ENCODE measurements at places on chromosomes 11 and 22.

DNA sequence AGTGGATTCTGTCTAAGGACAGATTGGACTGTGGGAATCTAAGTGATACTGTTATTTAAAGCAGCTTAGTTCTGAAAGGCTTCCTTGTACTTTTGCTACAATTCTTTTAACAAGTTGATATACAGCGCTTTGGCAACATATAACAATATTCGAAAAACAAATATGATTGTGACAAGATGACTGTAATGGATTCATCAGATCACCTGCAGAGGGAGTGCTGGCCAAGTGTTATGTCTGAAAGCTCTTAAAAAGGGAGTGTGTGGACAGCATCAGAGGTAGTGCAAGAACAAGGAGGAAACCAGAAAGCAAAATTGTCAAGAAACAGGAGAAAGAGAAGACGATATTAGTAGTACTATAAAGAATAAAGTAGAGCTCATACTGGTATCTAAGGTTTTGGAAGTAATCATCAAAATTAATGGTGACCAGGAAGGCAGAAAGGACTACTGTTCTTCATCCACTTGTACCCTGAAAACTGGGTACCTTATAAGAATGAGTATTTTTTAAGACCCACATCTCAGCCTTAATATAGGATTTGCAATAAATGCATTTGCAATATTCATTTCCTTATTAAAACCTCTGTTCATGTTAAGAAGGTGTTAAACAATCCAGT, 1112.0 kb upstream of the CCDC90B start:
- DNase-seq = no peak

DNA sequence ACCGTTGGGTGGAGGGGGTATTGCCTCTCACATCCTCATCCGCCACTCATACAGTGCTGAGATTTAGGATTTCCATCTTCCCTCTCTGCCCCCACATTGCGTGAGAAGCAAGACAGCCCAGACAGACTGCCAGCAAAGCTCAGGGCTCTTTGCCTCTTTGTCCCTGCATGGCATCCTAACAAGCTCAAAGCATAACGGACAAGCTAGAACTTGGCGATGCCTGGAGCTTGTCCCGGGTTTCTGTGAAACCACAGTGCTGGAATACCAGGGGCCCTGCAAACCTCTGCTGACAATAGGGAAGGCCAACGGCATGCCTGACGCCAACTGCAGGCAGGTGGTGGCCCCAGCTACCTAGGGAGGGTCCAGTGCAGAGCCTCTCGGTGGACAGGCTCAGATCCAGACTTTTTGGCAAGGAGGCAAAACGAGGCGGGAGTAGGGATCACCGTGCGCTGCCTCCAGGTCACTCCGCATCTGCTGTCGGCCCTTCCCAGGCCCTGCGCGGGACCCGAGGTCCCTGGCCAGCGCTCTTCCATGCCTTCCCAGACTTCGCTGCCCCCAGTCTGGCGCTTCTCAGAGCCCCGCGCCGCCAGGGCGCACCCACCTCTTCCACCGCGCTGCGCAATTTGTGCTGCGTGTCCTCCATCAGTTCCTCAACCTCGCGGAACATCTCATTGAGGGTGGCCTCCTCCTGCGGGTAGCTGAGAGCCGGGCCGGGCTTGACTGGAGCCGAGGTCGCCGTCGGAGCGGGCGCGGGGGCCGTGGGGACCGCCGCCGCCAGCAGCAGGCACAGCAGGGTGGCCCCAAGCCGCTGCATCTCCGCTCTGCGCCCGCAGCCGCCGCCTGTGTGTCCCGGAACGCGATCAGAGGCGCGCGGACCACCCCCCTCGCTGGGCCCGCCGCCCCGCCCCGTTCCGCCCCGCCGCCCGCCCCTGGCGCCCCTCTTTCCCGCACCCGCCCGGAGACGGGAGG, at the start of gene DKK3:
Gene DKK3, minus strand, starts transcription at position 858 of the 969 bp plus-strand sequence. Its CDS starts 44 bp downstream, at position 814.
- no peak for DNase-seq

GRCh38 chr11:12288931-12289666, 88.3 kb upstream of the PARVA start:
- DNase-seq = no peak

DNA sequence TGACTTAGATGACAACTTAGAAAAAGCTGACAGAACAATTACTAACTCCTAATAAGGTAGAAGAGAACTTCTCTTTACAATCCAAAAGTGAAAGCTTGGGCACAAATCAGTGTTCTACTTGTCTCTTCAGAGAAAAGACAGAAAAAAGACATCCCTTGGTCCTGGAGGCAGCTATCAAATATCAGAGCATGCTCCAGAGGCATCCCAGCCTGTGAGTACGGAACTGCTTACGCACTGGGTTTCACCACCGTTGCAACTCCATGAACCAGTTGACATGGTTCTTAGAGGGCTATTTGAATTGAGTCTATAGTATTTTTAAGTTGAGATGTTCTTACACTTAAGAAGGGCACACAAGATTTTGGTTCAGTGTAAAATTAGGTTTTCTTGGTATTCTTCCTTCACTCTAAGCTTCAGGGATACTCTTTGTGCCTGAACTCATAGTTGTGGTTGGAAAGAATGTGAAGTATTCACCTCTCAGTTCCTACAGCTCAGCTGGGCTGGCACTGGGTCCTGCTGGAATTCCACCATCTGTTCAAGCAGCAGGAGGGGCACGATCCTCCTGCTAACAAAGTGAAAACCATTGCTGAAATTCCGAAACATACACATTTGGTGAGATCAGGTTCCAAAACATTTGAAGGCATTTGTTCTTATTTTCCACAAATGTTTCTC, 6.3 kb downstream of the AKIP1 start:
- DNase-seq = no peak

DNA sequence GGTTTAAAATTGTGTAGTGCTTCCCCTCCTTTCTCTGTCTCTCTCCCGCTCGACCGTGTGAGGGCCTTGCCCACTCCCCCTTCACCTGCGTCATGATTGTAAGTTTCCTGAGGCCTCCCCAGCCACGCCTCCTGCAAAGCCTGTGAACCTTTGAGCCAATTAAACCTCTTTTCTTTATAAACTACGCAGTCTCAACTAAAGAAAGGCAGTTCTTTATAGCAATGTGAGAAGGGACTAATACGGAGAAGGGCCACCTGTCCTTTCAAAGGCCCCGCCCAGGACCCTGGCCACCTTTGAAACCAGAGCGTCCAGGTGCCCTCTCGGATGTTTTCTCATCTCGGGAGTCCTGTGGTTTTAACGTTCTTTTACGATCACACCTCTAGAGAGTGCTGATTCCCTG, 741.5 kb downstream of the BRD1 start:
- no peak for DNase-seq

DNA sequence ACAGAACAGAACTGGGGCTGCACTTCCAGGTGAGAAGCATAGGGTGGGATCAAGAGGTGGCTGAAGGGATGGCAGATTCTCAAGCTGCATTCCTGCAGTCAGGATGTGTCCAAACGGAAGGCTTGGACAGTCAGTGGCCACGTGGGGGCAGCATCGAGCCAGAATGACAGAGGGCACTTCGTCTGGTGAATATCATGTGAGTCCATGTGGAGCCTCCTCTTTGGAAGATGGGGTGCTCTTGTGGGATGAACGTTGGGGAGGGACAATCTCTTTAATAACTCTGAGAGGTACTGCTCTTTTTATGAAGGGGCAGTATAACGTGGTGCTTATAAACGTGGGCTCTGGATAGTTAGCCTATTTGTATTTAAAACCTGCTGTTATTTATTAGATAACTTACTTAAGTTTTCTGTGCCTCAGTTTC, 154.9 kb upstream of the NAV2 start:
- DNase-seq = peak; percentile 25

DNA sequence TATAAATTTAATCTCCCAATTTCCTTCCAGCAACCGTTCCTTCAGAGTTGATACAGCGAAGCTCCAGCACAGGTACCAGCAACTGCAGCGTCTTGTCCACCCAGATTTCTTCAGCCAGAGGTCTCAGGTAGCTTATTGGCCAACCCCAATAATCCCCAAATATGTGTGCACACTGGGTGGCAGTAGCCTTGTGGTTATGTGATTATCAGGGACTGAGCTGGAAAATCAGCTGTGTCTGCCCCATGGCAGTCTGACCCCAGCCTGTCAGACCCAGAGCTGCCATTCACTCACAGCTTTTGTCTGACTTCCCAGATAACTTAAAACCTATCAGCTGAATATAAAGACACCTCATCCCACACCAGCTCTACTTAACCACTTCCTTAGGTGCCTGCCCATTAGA, 2.0 kb downstream of the HSCB start:
- DNase-seq = no peak

DNA sequence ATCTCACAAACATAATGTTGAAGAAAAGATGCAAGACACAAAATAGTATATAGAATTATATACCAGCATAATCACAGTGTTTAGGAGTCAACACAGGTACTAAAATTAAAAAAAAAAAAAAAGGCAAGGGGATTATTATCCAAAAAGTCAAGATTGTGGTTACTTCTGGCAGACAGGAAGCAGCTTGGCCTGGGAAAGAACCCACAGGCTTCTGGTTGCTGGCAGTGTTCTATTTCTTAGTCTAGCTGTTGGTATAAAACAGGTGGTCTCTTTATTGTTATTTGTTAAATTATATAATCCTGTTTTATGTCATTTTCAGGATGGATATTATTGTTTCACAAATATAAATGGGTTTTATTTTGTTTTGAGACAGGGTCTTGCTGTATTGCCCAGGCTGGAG, 54.0 kb downstream of the C11orf58 start:
- no peak for DNase-seq

DNA sequence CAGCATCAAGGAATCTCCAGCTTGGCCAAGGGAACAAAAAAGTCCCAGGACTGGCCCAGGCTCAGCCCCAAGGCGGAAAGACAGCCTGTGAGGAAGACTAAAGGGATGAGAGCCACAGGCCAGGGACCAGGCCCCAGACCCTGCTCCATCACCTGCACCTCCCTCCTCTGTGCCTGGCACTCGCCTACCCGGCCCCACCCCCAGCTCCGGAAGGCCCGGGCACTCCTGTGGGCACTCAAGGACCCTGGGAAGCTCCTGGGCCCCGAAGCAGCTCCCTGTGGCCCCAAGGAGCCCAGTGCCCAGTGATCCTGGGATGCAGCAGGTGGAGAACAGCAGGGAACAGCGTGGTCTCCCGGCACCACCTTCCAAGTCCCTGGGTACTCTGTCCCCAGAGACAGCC, 18.2 kb downstream of the ELFN2 start:
- DNase-seq = no peak

GRCh38 chr11:19344661-19345518, 104.1 kb upstream of the E2F8 start:
- no peak for DNase-seq

Measured in central memory CD4-positive, alpha-beta T cell (primary cell).